Left ventricle myocardium inferior (tissue), 1 donor: ENCODE measurements at places on chromosomes 2 and 18. TPM values are rescaled to one million over a fixed set of nuclear protein-coding genes. Genes with fewer than 3 reads are reported as not detected.

DNA sequence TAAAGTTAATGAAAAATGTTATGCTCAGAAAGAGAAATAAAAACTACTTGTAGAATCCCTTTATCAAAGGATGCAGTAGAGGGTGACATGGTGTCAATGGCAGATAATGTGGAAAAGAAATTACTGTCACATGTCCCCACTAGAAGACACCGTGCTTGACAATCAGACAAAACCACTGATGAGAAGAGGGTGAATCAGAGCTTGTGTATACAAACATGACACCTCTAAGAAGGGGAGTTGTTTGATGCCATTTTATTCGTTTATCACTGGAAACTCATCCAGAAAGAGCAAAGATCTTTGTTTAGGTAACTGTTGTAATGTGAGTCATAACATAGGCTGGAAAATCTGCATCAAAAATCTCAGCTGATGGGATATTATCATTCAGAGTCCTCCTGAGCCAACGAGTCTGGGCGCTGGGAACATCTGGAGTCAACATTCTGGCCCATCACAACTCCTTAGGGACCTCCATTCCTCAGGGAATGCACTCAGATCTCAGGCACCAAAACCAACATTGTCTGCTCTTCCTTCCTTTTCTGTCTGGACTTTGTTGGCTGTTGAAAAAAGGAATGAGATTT is 49.5 kb upstream of the RAB12 start:
- DNase-seq = no peak

- DNase-seq = no peak
Measured at GRCh38 chr2:143489145-143489544, 359.9 kb downstream of the ARHGAP15 start.

Gene SFTPB
- not detected for total RNA-seq

Gene NCKAP5
- 6.0 TPM for total RNA-seq
